8988T (cell line): ENCODE measurements at places on chromosomes 3 and 15.

GRCh38 chr3:19527746-19528145 is 379.4 kb downstream of the KCNH8 start:
- DNase-seq = no peak

- no peak for DNase-seq
Measured at GRCh38 chr3:152443212-152444023, 174.7 kb downstream of the MBNL1 start.

- no peak for DNase-seq
Measured at GRCh38 chr15:40054855-40055575, 16.0 kb upstream of the SRP14 start.

DNA sequence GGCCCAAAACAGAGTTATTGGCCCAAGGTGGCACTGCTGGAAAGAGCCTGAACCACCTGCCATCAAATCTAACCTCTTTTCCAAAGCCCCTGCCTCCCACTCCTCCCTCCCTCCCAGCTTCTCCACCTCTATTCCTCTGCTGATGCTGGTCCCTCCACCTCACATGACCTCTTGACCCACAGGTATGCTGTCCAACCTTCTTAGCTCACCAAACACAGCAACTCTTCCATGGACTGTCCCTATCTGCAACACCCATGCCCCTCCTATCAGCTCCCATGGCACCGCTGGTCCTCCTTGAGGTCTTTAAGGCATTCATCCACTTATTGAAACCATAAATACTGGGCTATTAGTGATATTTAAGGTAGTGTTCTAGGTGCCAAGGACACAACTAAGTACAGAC is 12.6 kb downstream of the NUP210 start:
- DNase-seq = no peak

- DNase-seq = no peak
Measured at GRCh38 chr3:51024765-51025632, 350.3 kb downstream of the DOCK3 start.

DNA sequence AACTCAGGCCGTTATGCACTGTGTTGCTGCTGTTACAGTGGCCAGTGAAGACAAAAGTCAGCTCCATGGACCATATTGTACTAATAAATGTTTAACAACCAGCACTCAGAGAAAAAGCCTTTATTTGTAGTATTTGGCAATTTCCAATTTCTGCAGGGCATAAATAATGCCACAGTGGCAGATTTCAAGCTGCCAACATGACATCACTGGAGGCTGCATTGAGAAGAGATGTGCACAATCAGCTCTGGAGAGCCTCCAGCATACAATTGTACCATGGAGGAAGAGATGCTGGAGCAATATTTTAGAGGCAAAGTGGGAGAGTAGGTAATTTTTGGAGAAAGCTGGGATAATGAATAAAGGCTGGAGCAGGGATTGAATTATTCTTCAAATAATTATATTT is 9.7 kb upstream of the ALCAM start:
- no peak for DNase-seq

DNA sequence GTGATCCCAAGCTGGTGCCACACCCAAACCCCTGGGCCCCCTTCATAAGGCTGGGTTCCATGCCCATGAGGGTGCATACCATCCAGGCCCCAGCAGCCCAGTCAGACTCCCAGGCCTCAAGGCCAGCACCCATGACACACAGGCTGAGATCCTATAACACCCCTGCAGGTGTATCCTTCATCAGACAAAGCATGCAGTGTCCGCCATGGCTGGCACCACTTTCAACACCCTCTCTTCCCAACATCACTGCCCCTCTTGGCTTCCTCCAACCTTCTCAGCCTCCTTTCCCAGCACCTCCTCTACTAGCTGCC is 3.5 kb downstream of the CCDC51 start:
- DNase-seq = peak; percentile 35

- no peak for DNase-seq
Measured at GRCh38 chr3:141546586-141546985, 59.8 kb downstream of the RASA2 start.

- DNase-seq = no peak
Measured at GRCh38 chr3:87173071-87173470, 54.0 kb upstream of the CHMP2B start.

DNA sequence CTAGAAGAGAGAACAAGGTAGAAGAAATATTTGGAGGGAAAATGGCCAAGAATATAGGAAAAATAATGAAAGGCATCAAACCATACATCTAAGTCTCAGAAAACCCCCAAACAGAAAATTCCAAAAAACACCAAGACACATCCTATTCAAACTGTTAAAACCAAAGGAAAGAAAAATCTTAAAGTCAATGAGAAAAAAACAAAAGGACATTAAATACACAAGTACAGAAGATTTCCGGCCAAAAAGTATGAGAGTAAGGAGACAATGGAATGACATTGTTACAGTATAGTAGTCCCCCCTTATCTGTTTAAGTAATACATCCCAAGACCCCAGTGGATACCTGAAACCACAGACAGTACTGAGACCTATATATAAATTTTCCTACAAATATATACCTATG is 18.8 kb downstream of the CLASP2 start:
- DNase-seq = no peak

DNA sequence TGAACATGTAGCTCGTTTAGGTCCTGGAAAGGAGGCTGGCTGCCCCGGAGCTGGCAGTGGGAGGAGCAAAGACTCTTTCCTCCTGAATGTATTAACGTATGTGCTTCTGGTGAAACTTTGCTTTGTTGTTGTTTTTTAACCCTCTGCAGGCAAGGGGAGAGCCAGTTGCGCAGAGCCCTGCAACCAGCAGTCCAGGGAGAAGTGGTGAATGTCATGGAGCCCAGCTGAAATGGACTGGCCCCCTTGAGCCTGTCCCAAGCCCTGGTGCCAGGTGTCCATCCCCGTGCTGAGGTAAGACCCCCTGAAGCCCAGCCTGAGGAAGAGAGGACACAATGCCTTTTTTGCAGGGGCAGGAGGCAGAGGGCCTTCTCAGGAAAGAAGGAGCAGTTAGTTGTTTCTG is 33.3 kb downstream of the ST6GAL1 start:
- no peak for DNase-seq

GRCh38 chr3:62817678-62818077 is 57.5 kb downstream of the CADPS start:
- no peak for DNase-seq

DNA sequence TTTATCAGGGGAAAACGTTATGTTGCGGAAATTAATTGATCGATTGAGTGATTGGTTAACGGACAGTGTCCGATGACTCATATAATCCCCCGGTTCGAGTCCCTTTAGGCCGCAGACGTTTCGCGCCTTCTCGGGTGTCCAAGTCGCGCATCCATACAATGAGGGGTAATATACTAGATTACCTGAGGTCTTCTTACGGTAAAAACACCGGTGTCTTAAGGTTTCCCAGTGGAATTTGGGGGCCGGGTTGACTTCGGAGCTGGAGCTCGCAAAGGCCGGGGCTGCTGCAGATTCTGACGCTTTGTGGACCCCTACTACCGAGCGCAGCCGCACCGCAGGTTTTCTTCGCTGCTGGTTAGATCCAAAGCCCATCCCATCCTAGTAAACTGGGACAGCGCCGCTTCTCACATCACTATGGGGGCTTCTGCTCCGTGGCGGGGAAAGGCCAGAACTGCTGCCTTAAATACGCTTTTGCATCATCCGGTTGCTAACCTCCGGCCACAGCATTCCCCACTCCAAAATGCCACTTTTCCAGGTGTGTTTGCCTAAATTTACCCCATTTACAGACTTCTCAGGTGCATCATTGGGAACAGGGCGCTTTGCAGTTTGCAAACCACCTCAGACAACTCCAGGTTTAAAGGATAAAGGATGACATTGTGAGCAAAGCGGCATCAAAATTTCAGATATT is 858 bp upstream of the SACM1L start:
- DNase-seq = no peak

GRCh38 chr15:80785335-80785734 is 6.2 kb downstream of the CEMIP start:
- DNase-seq = no peak

- DNase-seq = no peak
Measured at GRCh38 chr15:58980351-58980939, 7.0 kb upstream of the RNF111 start.

- no peak for DNase-seq
Measured at GRCh38 chr3:23649448-23649847, 156.3 kb upstream of the UBE2E1 start.

DNA sequence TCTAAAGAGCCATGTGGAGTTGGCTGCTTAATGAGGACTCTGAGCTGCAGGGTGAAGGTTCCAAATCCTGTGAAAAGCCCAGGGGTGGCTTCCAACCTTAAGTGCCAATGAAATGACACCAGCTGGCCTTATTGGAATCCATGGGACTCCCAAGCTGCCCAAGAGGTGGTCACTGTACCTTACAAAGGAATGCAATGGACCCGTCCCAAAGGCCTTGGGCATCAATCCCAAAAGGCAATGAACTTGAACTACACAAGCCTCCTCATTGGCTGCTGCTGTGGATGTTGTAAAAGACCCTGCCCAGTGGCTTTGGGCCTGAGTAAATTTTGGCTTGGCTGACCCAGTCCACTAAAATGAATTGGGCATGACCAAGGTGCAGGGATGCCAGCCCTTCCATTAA is 129.3 kb downstream of the WNT5A start:
- no peak for DNase-seq

DNA sequence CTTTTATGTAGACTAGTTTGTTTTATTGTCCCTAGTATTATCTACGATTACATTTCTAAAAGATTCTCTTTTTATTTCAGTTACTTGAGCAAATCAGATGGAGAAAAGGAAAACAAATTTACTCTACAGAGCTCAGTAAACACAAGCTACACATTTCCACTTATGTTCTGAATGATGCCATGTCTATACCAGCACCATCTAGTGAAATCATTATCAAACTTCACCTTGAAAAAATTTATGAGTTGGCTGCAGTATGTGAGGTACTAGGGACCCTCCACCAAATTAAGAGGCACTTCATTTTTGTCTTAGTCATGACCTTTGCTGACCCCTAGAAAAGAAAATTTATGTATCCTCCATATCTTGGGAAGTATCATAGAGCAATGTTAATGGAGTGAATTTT is 827.4 kb downstream of the SI start:
- DNase-seq = no peak

- DNase-seq = no peak
Measured at GRCh38 chr15:36294359-36294758, 285.1 kb upstream of the CDIN1 start.

DNA sequence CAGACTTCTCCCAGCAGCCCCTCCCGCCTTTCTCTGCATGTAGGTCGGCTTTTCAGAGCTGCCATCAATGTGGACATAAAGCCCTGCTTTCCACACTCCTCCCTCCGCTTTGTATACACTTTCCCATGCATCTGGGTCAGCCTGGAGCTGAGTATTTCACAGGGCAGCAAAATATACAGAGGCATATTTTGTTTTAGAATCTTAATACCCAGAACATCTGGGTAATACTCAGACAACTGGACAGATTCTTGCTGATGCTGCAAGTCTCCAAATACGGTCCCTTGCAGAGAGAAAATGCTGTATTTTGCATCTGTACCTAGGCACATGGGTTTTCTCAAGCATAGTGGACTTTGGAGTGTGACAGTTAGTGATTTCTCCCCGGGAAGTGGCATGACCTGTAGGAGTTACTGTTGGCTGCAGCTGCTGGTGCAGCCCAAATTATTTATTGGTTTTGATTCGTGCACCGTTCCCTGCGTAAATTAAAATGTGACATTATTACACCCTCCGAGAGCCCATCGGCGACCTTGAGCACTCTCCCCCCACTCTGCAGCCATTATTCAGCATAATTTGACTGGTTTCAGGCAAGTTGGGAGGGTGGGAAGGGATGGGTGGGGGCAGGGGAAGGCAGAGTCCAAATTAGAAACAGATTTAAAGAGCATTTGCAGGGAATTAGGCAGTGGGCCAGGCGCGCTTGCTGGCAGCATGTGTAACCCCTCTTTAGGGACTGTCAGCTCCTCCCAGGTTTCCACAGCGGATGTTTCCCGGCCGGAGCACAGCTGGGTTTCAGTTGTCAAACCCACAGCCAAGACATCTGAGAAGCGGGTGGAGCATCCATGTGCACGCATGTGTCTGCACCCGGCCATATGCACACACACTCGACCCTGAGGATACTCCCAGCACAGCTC is 100.8 kb downstream of the CPN2 start:
- DNase-seq = no peak

DNA sequence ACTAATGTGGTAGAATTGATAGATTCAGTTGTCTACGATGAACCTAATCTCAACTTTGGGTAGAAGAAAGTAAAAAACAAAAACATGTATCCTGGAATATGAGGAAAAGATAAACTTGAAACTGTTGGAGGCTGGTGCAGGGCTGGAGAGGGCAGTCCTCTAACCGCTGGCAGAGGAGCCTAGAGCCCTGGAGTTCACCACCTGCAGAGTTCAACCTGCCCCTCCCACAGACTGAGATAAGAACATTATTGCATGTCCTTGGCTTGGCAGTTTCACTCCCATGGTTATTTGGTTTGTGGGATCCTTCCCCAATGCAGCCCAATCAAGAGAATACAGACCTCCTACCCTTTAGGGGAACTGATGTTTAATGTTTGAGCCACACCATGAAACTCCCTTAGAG is 53.2 kb upstream of the GATM start:
- DNase-seq = no peak

GRCh38 chr3:153032891-153033290 is 129.1 kb upstream of the RAP2B start:
- no peak for DNase-seq

GRCh38 chr3:73121669-73122331 is 60.3 kb downstream of the EBLN2 start:
- DNase-seq = no peak

DNA sequence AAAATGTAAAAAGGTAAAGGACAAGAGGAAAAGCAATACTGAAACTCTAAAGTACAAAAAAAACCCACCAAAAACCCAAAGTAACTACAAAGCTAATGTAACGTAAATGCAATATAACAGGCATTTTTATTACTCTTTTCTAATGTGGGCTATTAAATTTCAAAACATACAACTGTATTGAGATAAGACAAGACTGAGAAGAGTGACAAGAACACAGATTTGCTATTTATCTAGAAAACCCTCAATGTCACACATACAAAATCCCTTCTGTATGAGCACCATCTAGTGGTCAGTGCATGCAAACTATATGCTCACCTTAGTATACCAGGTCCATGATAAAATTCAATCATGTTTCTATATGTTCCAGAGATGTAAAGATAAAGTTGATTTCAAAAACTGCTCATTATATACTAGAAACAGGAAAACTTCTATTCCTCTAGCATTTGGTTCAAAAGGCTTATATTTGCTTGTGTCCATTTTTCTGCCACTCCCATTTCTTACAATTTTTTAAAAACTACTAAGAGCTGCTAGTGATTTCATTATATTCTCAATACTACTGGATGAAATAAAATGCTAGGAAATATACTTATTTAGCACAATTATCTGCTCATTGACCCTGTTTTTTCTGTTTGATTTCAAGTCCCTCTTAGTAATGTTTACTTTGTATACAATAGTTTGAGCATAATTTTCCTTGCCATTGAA is 111.4 kb downstream of the DLG1 start:
- DNase-seq = no peak

- no peak for DNase-seq
Measured at GRCh38 chr3:152738656-152739055, 96.3 kb upstream of the P2RY1 start.

GRCh38 chr3:27713078-27713423 is 9.1 kb downstream of the EOMES start:
- DNase-seq = no peak

GRCh38 chr15:31255732-31256377 is 70.8 kb upstream of the KLF13 start:
- DNase-seq = no peak

- no peak for DNase-seq
Measured at GRCh38 chr15:45641999-45642932, 7.4 kb downstream of the SQOR start.

GRCh38 chr15:65264863-65265430 is 21.7 kb downstream of the PARP16 start:
- DNase-seq = no peak
